ENCODE measurements at places on chromosomes 2 and 18. TPM values are rescaled to one million over a fixed set of nuclear protein-coding genes. Genes with fewer than 3 reads are reported as not detected.

Gene RAB11FIP5
- 28.9 TPM for total RNA-seq

- ATAC-seq = no peak
These were observed 30.3 kb downstream of the DPP10 start for GRCh38 chr2:114472726-114473125.

Gene DSC3
- 0.62 TPM for total RNA-seq

Gene AGXT
- not detected for total RNA-seq

DNA sequence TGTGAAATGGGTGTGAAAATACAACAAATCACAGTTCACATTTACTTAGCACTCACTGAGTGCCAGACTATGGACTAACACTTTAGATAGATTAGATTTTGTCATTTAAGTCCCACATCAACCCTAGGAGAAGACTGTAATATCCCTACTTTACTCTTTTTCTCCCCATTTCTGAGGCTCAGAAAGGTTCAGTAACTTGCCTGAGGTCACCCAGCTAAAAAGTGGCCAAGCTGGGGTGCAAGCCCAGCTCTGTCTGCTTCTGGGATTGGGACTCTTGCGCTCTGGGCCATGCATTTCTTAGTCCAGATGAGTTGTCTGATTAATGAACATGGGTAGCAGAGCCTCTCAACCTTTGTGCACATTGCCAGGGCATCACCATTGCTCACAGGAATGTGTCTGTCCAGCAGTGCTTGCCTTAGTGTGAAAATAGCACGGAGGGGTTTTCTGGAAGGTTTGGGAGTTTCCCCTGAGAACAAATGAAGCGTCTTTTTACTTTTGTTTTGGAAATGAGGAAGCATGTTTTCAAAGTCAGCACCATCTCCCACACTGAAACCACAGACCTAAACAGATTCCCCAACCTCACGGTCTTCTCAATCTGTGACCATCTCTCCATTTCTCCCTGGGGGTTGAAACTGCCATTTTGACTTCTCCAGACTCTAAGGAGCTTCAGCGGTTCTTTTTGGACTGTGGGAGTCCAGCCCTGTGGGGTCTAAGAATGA lies 31.9 kb downstream of the NRP2 start:
- peak; percentile 14 for ATAC-seq

DNA sequence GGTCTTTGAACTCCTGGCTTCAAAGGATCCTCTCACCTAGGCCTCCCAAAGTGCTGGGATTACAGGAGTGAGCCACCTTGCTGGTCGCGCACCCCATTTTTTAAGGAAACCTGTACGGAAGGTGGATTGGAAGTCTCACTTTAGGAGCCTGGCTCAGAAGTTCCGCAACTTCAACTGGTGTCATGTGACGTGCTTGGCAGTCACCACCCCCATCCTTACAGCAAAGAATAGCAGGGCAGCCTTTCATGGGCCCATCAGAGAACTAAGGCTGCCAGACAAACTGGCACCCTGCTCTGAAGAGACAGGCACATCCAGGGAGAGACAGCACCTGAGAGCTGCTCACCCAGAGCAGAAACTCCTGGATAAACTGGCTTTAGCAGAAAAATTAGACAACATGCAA lies 3.3 kb upstream of the SLC66A2 start:
- ATAC-seq = no peak

DNA sequence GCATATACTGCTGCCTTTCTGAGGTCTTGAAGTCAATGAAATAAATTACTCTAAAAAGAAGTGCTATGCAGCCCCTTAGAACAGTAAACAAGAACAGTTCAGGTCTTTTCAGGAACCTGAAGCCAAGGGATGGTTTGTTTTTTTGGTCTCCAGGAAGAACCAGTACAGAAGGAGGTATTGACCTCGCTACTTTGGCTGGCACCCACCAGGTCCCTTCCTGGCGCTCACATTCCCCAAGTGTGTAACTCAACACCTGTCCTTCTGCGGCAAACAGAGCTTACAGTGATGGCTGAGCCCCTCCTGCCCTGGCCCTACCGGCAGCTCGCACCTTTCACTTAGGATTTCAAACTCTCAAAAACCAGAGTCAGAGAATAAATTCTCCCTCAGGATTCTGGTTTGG lies 51.9 kb downstream of the SETBP1 start:
- ATAC-seq = no peak

- no peak for ATAC-seq
These were observed 40.6 kb upstream of the LAMA1 start for GRCh38 chr18:7158216-7158615.

DNA sequence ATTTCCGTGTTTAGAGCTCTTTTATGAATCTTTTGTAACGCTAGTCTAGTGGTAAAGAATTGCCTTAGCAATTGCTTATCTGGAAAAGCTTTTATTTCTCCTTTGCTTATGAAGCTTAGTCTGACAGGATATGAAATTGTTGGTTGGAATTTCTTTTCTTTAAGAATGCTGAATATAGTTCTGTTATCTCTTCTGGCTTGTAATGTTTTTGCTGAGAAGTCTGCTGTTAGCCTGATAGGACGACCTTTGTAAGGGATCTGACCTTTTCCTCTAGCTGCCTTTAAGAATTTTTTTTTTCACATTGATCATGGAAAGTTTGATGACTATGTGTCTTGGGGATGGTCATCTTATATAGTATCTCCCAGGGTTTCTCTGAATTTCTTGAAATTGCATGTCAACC lies 101.1 kb downstream of the TRABD2A start:
- ATAC-seq = no peak

Gene IL36G
- total RNA-seq = 1.8 TPM

DNA sequence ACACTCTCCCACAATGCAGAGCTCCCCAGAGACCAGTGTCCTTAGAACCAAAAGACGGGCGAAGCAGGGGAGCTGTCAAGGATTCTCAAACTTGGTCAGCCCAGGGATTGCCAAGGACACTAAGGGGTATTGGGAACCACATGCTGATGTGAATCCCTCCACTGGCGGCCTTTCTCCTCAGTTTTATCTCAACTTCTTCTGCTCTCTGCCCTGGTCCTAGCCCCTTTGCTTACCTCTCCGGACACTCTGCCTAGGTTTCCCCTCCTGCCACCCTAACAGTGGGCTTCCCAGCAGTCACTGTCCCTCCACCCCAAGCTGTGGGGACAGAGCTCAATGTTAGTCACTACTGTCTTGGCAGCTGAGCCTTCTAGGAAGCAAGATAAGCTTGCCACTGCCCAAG lies 61.1 kb downstream of the POLR1A start:
- ATAC-seq = no peak

DNA sequence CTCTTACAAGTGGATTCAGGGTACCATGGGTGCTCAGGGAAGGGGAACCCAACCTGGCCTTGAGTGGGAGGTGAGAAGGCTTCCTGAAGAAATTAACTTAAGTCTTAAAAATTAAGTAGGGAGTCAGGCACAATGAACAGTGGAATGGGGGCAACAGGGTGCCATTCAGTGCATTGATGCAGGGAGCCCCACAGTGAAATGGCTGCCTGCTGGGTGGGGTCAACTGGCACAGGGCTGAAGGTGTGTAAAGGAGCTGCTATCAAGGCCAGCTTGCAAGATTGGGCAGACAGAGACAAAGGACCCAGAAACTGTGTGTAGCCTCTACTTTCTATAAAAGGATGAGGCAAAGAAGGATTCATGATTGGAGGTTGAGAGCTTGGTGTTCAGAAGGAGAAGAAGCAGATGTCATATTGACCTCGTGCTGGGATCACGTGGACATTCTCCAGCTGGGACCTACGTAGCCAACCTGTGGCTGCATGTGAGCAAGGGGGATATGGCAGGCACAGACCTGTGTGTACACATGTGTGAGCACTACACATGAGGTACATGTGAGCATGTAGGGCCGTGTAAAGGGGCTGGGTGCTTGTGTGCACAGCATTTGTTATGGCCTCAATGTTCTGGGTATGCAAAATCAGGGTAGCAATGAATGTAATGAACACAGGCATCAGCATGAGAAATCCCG lies 209.5 kb upstream of the HAAO start:
- ATAC-seq = no peak

All from gastroesophageal sphincter (tissue), 4 donors.